Activated CD8-positive, alpha-beta T cell treated with anti-CD3 and anti-CD28 coated beads, Interleukin-2, amount 10 ng/mL, durations not matched to agents 7 days and 5 days (primary cell): ENCODE measurements at places on chromosomes 13 and 19. TPM values are rescaled to one million over a fixed set of nuclear protein-coding genes. Genes with fewer than 3 reads are reported as not detected.

DNA sequence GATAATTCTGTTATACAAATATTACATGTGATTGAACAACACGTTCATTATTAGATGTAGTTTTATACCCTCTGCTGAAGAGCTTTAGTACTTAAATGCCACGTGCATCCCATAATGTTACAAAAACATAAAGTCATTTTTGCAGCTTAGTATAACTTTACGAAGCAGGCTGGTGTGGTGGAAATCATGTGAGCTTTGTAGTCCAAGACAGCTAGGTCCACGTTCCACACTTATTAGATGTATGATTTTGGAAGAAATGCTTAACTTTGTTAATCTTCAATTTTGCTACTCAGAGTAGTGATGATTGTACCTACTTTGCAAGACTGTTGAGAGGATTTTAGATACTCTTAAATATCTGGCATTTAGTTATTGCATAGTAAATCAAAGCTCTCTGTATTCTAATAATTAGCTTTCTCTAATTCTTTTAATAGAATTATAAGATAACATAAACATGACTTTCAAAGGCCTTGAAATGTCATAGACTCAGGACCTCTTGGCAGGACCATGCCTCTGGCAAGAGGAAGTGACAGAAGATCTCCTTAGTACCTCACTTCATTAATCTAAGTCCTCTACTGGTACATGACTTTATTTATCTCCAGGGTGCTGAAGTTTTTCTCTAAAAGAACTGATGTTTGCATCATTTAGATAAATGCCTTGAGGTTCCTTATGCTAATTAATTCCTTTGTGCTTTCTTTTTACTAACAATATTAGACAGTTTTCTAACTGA, 153.7 kb downstream of the PCDH20 start:
- H3K36me3 ChIP-seq = no peaks in the 10 kb centered on the region
- no peak overlapping the region for H3K27ac ChIP-seq
- no peak overlapping the region for H3K4me3 ChIP-seq
- H3K4me1 ChIP-seq = no peaks in the 10 kb centered on the region
- H3K27me3 ChIP-seq = no peaks in the 10 kb centered on the region

The VSIG10L gene
- total RNA-seq = 1.8 TPM

- H3K36me3 ChIP-seq = peaks cover 8% of the 10 kb centered on the region
- H3K27me3 ChIP-seq = peaks cover 11% of the 10 kb centered on the region
- peak overlapping the region; percentile 30 for H3K27ac ChIP-seq
- no peak overlapping the region for H3K4me3 ChIP-seq
- no peak for DNase-seq
- peaks cover 4% of the 10 kb centered on the region for H3K4me1 ChIP-seq
Measured at GRCh38 chr19:1004204-1004802, 4.1 kb downstream of the GRIN3B start.

DNA sequence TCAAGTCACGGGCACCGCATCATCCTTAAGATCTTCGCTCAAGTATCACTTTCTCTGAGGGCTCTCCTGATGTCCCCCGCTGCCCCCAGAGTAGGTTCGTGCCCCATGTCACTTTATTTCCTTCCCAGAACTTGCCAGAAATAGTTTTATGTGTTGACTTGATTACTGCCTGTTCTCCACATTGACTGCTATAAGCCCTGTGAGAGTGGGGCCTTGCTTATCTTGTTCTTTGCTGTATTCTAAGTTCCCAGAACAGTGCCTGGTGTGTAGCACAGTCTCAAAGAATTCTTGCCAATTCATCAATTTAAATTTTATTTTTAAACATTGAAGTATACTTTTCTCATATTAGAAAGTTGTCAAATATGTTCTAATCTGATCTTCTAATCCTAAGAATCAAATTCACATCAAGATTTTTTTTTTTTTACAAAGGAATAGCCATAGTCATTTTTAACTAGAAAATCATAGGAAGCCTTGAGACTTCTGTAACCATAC, 32.1 kb upstream of the GPR183 start:
- no peak overlapping the region for H3K4me3 ChIP-seq
- no peaks in the 10 kb centered on the region for H3K27me3 ChIP-seq

DNA sequence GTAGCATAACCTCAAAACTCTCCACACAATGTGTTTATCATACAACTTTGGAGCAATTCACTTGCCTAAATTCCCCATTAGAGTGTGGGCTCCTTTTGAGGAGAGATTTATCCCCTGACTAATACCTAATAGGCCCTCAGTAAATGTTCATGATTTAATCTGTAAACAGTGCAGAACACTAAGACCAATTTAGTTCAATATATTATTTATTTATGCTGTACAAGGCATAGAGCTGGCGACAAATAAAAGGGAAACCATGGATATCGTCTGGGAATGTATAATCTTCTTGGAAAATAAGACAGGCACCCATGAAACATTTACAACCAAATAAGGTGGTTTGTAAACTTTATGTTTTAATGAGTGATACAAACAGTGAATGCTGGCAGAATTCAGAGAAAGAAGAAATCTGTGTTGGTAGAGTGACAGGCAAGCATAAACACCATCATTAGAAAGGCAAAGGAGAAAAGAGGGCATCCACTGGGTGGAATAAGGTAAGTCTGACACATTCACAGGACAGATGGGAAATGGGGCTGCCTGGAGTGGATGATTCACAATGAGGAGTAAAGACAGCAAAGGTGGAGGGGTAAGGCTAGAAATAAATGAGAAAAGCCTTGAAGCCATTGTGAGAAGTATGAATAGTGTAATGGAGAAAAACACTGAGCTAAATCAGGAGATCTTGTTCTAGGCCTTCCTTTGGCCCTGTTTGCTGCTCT, 106.1 kb upstream of the MIR17HG start:
- no peaks in the 10 kb centered on the region for H3K36me3 ChIP-seq
- no peak for DNase-seq
- H3K27me3 ChIP-seq = peaks cover 2% of the 10 kb centered on the region
- H3K4me1 ChIP-seq = no peaks in the 10 kb centered on the region

- DNase-seq = no peak
- peak overlapping the region; percentile 89 for H3K4me3 ChIP-seq
- H3K27ac ChIP-seq = peak overlapping the region; percentile 94
- H3K27me3 ChIP-seq = no peaks in the 10 kb centered on the region
Measured at GRCh38 chr19:2059422-2060201, 8.6 kb upstream of the MKNK2 start.

DNA sequence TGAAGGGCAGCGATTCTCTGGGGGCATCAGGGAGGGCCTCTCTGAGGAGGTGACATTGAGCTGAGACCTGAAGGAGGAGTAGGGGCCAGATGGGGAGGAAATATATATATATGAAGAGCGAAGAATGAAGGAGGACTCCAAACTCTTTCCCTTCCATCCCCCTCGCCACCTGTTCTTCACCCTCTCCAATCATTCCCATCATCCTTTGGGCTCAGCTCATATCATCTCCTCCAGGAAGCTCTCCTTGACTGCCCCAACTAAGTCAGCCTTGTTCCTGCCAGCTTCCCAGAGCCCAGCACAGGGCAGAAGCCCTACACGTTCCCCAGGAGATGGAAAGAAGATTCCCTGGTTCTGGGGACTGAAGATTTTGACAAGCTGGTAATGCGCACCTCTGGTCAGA, 33.0 kb upstream of the SEMA6B start:
- no peak overlapping the region for H3K4me3 ChIP-seq
- no peak for DNase-seq
- H3K27me3 ChIP-seq = peaks cover 25% of the 10 kb centered on the region
- H3K27ac ChIP-seq = no peak overlapping the region
- no peaks in the 10 kb centered on the region for H3K36me3 ChIP-seq

The NCR1 gene
- 0.26 TPM for total RNA-seq

DNA sequence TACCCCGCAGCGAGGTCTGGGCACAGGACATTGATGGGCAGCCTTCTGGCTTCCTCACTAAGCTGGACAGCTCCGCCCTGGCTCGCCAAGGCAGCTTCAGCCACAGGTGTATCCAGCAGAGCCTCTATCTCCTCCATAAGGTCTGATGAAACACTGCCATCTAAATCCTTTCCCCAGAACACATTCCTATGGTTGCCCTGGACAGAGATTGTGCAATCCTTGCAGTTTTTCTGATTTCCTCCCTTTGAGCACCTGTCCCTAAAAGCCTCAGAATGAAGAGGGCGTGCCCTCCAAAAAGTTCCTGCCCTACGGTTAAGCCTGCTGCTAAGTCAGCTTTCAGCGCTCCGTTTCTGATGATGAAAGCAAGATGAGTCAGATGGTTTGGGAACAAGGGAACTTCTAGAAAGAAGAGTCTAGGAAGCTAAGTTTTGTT, 21.0 kb downstream of the CLEC4M start:
- no peak overlapping the region for H3K4me3 ChIP-seq
- H3K4me1 ChIP-seq = no peaks in the 10 kb centered on the region
- peaks cover 32% of the 10 kb centered on the region for H3K27me3 ChIP-seq
- no peaks in the 10 kb centered on the region for H3K36me3 ChIP-seq
- DNase-seq = no peak

- peaks cover 40% of the 10 kb centered on the region for H3K36me3 ChIP-seq
- DNase-seq = no peak
- H3K4me1 ChIP-seq = peaks cover 45% of the 10 kb centered on the region
- peak overlapping the region; percentile 98 for H3K27ac ChIP-seq
- H3K27me3 ChIP-seq = no peaks in the 10 kb centered on the region
Measured at GRCh38 chr13:32538143-32538620, 413 bp downstream of the N4BP2L2 start.

The PLK5 gene
- total RNA-seq = not detected

GRCh38 chr19:49818649-49819370, 721 bp downstream of the MED25 start:
- peaks cover 20% of the 10 kb centered on the region for H3K36me3 ChIP-seq
- peak overlapping the region; percentile 96 for H3K27ac ChIP-seq
- no peak for DNase-seq
- peaks cover 2% of the 10 kb centered on the region for H3K27me3 ChIP-seq
- H3K4me1 ChIP-seq = peaks cover 24% of the 10 kb centered on the region

DNA sequence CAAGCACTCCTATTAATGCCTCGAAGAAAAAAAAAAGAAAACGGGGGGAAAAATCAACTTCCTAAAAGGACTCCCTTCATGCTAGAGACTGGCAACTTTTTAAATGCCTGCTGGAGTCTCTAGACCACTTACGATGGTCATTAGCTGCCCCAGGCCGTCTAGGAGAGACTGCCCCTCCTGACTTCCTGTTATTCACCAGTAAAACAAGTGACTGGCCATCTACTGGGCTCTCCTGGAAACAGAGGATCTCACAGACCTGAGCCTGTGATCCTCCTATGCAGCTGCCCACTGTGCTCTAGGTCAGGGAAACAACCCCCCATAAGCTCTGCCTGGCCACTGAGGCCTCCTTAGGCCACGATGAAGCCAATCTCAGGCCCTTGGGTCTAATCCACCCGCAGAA, 7.4 kb downstream of the ZNF266 start:
- no peak for DNase-seq
- no peak overlapping the region for H3K4me3 ChIP-seq
- H3K27ac ChIP-seq = no peak overlapping the region
- no peaks in the 10 kb centered on the region for H3K27me3 ChIP-seq

The ZNF536 gene
- total RNA-seq = not detected

DNA sequence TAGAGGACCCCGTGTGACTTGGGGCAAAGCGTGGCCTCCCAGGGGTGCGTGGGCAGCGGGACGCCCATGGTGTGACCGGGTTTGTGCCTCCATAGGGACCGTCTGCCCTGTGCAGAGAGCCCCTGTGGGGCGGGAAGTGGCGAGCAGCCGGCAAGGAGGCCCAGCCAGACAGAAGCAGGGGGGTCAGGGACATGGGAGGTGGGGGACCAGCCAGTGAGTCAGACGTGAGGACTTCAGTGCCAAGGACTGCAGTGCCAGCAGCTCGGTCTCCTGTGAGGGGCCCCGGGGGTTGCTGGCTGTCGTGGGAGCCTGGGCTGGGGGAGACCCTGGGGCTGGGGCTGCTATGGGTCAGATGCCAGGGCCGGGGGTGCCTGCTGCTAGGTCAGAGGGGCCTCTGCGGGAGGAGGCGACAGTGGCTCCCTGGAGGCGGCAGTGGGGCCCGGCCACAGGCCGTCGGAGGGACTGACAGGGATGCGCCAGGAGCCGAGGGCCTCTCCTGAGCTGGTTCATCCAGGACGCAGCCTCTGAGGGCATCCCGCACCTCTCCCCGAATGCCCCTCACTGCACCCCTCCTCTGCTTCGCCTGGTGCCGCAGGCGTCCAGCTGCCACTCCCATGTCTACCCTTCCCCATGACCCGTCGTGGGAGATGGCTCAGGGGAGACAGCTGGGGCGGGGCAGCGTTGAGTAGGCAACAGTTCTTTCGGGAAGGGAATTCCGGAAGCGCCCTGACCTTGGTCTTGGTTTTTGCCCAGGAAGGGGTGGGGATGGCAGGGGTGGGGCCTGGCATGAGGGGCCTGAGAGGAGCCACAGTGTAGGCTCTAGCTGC, 80.0 kb downstream of the KDM4B start:
- no peaks in the 10 kb centered on the region for H3K36me3 ChIP-seq
- no peak overlapping the region for H3K27ac ChIP-seq
- H3K4me1 ChIP-seq = no peaks in the 10 kb centered on the region
- H3K4me3 ChIP-seq = no peak overlapping the region

- no peaks in the 10 kb centered on the region for H3K27me3 ChIP-seq
- DNase-seq = no peak
- H3K36me3 ChIP-seq = peaks cover 4% of the 10 kb centered on the region
- H3K27ac ChIP-seq = no peak overlapping the region
- no peak overlapping the region for H3K4me3 ChIP-seq
- peaks cover 18% of the 10 kb centered on the region for H3K4me1 ChIP-seq
Measured at GRCh38 chr19:56317749-56318148, 3.1 kb upstream of the ZSCAN5A start.

The PRR22 gene
- total RNA-seq = 5.7 TPM

DNA sequence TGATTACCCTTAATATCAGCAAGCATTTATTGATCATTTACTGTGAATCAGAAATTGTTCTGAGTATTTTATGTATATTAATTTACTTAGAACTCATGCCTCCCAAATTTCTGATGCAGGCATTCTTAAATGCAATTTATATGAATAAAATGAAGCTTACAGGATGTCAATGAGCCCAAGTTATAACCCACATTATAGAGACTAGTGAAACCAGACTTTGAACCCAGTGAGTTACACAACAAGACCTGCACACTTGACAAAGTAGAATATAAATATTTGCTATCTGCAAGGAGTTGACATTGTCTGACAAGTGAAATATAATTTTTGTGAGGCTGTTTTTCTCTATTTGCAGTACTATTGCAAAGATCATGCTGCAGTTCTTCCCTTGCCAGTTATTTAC, 656.0 kb downstream of the GPC5 start:
- no peaks in the 10 kb centered on the region for H3K27me3 ChIP-seq
- H3K36me3 ChIP-seq = no peaks in the 10 kb centered on the region
- no peak overlapping the region for H3K27ac ChIP-seq
- no peaks in the 10 kb centered on the region for H3K4me1 ChIP-seq
- DNase-seq = no peak

The NLRP5 gene
- total RNA-seq = not detected

The IFI30 gene
- 72.3 TPM for total RNA-seq

DNA sequence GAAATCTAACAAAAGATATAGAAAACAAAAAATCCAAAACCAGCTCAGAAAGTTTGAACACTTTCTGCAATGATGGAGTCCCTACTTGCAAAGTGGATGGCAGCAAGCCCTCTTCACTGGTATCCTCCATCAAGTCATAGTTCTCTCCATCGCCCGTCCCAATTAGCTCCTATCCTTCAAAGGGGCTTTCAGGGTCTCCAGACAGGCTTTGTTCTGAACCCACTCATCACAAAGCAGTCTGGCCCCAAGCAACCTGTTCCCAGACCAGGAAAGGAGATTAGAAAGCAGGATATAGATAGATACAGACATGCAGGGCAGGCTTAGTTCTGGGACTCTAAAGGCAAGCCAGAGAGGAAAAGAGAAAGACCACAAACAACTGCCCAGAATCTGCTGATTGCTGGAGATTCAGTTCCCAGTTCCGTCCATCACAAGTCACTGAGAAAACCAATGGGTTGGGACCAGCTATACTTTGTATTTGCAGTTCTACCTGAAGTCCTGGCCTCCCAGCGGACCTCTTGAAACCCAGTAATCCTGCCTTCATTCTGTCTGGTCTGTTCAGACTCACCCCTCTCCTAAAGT, 47.2 kb upstream of the EPHX3 start:
- no peak overlapping the region for H3K4me3 ChIP-seq
- no peaks in the 10 kb centered on the region for H3K36me3 ChIP-seq
- H3K4me1 ChIP-seq = peaks cover 47% of the 10 kb centered on the region
- peak overlapping the region; percentile 69 for H3K27ac ChIP-seq
- no peaks in the 10 kb centered on the region for H3K27me3 ChIP-seq
- no peak for DNase-seq
